Fibroblast of the aortic adventitia (primary cell): ENCODE measurements at places on chromosomes 4 and X. TPM values are rescaled to one million over a fixed set of nuclear protein-coding genes. Genes with fewer than 3 reads are reported as not detected.

GRCh38 chr4:102031406-102031805, 240.9 kb downstream of the BANK1 start:
- DNase-seq = no peak

- DNase-seq = peak; percentile 62
Observed at GRCh38 chrX:13283512-13283911, 36.3 kb downstream of the ATXN3L start.

DNA sequence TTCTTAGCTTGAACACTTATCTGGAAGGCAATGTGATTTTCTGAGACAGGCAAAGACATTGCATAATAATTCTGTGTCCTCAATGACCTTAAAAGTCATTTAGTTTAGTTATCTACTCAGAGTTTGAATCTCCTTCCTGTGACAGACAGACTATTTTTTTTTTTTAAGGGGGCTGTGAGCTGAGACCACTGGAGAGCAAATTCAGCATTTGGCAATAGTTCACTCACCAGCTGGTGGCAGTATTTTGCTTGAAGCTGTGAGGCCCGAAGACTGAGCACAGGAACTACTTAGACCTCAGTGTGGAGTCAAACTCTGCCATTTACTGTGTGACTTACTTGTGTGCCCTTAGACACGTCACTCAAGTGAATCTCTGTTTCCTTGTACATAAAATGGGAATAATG, 22.9 kb upstream of the CPE start:
- peak; percentile 72 for DNase-seq

GRCh38 chrX:68685685-68686084, 38.2 kb downstream of the STARD8 start:
- DNase-seq = peak; percentile 65

SMIM10L2A gene
- total RNA-seq = 0.09 and 0.33 TPM in 2 replicates

- peak; percentile 12 for DNase-seq
Observed at GRCh38 chr4:128665514-128665913, 144.0 kb upstream of the JADE1 start.
